ENCODE measurements at places on chromosomes 12 and 14. TPM values are rescaled to one million over a fixed set of nuclear protein-coding genes. Genes with fewer than 3 reads are reported as not detected.
A peak's percentile ranks its signal among the peaks of the same experiment; 100 is the strongest.

The GLT1D1 gene
- 0.50 TPM for total RNA-seq

The PRB2 gene
- total RNA-seq = not detected

DNA sequence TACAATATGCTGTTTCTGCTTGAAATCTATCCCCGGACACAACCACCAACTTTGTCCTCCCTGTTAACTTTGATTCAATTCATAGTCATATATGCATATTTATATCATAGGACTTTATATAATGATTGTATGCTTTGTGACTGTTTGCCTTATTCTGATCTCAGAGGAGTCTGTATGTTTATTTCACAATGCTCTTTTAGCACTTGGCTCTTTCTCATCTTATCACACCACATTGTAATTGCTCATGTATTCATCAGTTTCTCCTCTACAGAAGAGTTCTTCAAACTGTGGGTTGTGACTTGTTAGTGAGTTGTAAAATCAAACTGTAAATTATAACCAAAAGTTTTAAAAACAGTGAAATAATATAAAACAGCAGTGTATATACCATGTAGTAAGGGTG lies 21.7 kb upstream of the PPM1A start:
- DNase-seq = no peak

GRCh38 chr12:68013181-68013580 lies 23.9 kb downstream of the IFNG-AS1 start:
- no peak for DNase-seq

DNA sequence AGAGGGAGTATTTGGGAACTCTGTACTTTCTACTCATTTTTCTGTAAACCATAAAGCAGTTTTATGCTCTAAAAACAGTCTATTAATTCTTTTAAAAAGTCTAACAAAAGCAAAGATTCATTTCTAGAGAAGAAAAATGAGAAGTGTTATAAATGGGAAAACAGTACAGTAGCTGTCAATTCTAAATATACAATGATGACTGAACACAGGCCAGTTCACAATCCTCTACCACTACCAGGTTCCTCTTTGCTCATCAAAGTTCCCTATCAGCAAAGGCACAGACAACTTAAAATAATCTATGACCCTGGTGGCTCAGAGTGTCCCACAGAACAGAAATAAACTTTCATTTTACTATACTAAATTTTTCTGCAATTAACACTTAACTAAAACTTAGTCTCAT lies 12.5 kb downstream of the NAA25 start:
- no peak for DNase-seq

GRCh38 chr14:86539361-86540070 lies 1009.6 kb downstream of the FLRT2 start:
- no peak for DNase-seq

DNA sequence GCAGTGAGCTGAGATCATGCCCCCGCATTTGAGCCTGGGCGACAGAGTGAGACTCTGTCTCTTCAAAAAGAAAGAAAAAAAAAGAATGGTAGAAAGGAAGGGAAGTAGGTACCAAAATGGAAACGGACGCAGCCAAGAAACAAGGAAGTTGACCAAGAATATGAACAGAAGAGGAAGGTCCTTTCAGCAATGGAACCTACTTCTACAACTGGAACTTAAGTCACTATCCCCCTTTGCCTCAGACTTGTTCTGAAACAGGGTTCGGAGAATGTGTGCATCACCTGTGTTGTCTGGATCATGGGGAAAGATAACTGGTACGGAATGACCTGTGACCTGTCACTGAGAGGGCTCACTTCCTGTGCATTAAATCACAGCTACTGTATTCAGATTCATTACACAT lies 43.9 kb upstream of the RNASE1 start:
- no peak for DNase-seq

The OR6J1 gene
- total RNA-seq = not detected

- no peak for DNase-seq
Measured at GRCh38 chr14:62626416-62626815, 418.8 kb downstream of the KCNH5 start.

The TMTC1 gene
- total RNA-seq = 48.9 TPM

DNA sequence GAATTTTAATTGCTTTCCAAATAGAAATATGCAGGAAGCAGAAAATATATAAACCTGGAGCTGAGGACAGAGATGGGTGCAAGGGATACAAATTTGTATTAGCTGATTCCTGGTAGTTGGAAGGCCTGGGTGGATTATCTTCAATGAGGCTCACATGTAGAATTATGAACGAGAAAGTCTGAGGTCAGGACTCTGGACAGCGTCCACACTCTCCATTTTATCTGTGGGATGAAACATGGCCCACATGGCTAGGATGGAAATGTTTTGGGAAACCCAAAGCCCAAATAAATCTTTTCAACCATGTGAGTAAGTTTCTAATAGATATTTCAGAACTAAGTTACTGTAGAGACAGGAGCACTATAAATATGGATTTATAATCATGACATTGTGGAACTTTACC lies 256.1 kb downstream of the APAF1 start:
- DNase-seq = no peak

GRCh38 chr14:92144708-92145107 lies 22.9 kb downstream of the CPSF2 start:
- DNase-seq = no peak

DNA sequence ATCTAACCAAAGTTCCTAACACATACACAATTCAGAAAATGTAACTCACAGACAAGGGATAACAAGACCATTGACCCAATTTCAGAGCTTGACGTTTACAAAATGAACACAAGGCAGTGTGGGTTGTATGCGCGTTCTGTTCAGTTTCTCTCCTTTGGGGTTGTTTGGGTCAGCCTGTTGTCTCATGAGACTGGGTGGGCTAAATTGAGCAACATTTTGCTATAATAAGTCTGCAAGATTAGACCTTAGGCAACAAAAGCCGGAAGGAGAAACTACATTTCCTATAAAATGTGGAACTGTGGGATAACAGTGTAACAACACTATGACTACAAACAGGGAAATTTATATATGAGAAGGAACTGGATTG lies 18.8 kb upstream of the LTA4H start:
- DNase-seq = peak; percentile 24

The RERGL gene
- total RNA-seq = 2.1 TPM

DNA sequence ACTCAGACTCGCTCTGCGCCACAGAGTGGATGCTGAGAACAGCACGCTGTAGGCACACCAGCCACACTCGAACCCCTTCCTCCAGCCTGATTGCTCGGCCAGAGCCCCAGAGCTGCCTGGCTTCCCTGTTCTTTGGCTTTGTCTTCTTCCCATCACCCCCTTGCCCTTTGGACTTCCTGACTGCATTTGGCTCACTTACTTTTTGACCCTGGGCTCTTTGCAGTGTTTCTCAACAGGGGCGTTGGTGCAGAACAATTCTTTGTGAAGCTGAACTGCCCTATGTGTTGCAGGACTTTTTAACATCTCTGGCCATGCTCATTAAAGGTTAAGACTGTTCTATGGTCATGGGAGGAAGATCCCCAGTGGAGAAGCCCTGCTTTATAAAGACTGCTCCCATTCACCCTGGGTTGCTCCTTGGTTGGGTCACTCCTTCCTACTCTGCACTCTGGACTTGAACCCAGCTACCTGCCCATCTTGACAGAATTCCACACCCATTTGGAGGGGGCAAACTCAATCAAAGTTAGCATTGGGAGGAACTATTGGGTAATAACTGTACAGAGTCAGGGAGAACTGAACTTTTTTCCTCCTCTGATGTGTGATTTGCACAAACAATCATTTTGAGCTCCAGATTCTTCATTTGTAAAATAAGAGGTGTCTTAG lies 127.7 kb upstream of the PLEKHG7 start:
- no peak for DNase-seq

GRCh38 chr12:102351322-102351721 lies 129.0 kb downstream of the IGF1 start:
- DNase-seq = no peak

- no peak for DNase-seq
Measured at GRCh38 chr12:72337946-72338345, 65.8 kb downstream of the TRHDE start.

The KRT76 gene
- not detected for total RNA-seq

DNA sequence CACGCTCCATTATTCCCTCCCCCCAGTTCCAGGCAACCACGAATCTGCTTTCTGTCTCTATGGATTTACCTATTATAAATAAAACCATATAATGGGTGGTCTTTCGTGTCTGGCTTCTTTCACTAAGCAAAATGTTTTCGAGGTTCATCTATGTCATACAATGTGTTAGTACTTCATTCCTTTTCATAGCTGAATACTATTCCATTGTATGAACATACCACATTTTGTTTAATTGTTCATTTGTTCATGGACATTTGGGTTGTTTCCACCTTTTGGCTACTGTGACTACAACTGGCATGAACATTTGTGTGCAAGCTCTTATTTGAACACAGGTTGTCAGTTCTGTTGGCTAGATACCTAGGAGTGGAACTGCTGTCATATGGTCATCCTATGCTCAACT lies 12.9 kb upstream of the PAPOLA start:
- DNase-seq = no peak

GRCh38 chr14:80434574-80435321 lies 223.4 kb upstream of the DIO2 start:
- DNase-seq = no peak

The DTD2 gene
- total RNA-seq = 39.4 TPM

The C12orf54 gene
- total RNA-seq = 1.6 TPM

GRCh38 chr12:66624806-66625205 lies 54.1 kb downstream of the GRIP1 start:
- no peak for DNase-seq

The ALDH1L2 gene
- total RNA-seq = 2.9 TPM

The KRT80 gene
- total RNA-seq = 2.1 TPM

GRCh38 chr14:71629250-71629649 lies 303.0 kb upstream of the RGS6 start:
- DNase-seq = no peak

GRCh38 chr12:51122844-51123243 lies 39.4 kb upstream of the CSRNP2 start:
- DNase-seq = no peak

Data from adrenal gland (tissue), 19 donors.